ENCODE measurements at places on chromosomes 7 and 10. TPM values are rescaled to one million over a fixed set of nuclear protein-coding genes. Genes with fewer than 3 reads are reported as not detected.

The SPAM1 gene
- not detected for total RNA-seq

The PSAP gene
- 623 TPM for total RNA-seq

The CACNA2D1 gene
- 79.4 TPM for total RNA-seq

The OR2A42 gene
- total RNA-seq = 0.66 TPM

The MRPS24 gene
- total RNA-seq = 86.1 TPM

The MMRN2 gene
- 60.3 TPM for total RNA-seq

The INHBA gene
- total RNA-seq = 2.0 TPM

The ATOH7 gene
- total RNA-seq = not detected

The METTL27 gene
- total RNA-seq = 7.0 TPM

The ADIRF gene
- 1,074 TPM for total RNA-seq

The SLC16A9 gene
- total RNA-seq = 0.33 TPM

The CFAP69 gene
- total RNA-seq = 45.2 TPM

The PDK4 gene
- total RNA-seq = 797 TPM

The DDIT4 gene
- total RNA-seq = 183 TPM

The PHYHIPL gene
- under 0.01 TPM for total RNA-seq

The PHTF2 gene
- 23.5 TPM for total RNA-seq

The DLX6 gene
- total RNA-seq = not detected

The PTER gene
- total RNA-seq = 18.4 TPM

The YWHAG gene
- 128 TPM for total RNA-seq

The FAM25A gene
- total RNA-seq = not detected

The H2BK1 gene
- total RNA-seq = not detected

The PPP1R17 gene
- total RNA-seq = not detected

The OR2A12 gene
- not detected for total RNA-seq

The OPALIN gene
- not detected for total RNA-seq

The SPAG6 gene
- 0.59 TPM for total RNA-seq

The GBX1 gene
- total RNA-seq = not detected

The PGAM2 gene
- total RNA-seq = 0.73 TPM

The C10orf105 gene
- total RNA-seq = 0.29 TPM

The CDHR1 gene
- total RNA-seq = 0.16 TPM

The AVPI1 gene
- 23.9 TPM for total RNA-seq

The LRRD1 gene
- 0.16 TPM for total RNA-seq

The ENO4 gene
- 1.9 TPM for total RNA-seq

The ZNF12 gene
- total RNA-seq = 20.6 TPM

The DKK1 gene
- 142 TPM for total RNA-seq

The ACTL6B gene
- not detected for total RNA-seq

The FAS gene
- 26.9 TPM for total RNA-seq

The SMKR1 gene
- total RNA-seq = not detected

The RAB19 gene
- total RNA-seq = not detected

The ANKRD7 gene
- not detected for total RNA-seq

The LIPK gene
- total RNA-seq = not detected
